ENCODE measurements at places on chromosomes 4 and X.

- DNase-seq = no peak
These were observed 48.4 kb downstream of the MTM1 start for GRCh38 chrX:150616863-150617198.

GRCh38 chr4:79561751-79562150 is 153.7 kb upstream of the GK2 start:
- no peak for DNase-seq

- DNase-seq = no peak
These were observed 35.8 kb downstream of the RHOH start for GRCh38 chr4:40232610-40233009.

- no peak for DNase-seq
These were observed 180.6 kb upstream of the NUDT6 start for GRCh38 chr4:123102897-123103471.

- no peak for DNase-seq
These were observed 132.6 kb downstream of the COMMD8 start for GRCh38 chr4:47330866-47331265.

- no peak for DNase-seq
These were observed 43.7 kb upstream of the FAM9C start for GRCh38 chrX:13088156-13088487.

DNA sequence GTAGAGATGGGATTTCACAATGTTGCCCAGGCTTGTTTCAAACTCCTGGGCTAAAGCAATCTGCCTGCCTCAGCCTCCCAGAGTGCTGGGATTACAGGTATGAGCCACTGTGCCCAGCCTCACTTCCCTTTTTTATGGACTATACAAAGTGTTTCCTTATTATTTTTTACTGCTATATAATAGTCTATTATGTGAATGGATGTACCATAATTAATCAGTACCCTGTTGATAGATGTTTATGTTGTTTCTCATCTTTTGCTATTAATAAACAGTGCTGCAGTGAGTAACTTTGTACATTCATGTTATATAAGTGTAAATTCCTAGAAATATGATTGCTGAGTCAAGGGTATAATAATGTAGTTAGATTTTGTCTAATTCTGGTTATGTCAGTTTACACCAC is 35.8 kb upstream of the LARP1B start:
- no peak for DNase-seq

- no peak for DNase-seq
These were observed 60.2 kb downstream of the MAOB start for GRCh38 chrX:43822014-43822413.

- DNase-seq = no peak
These were observed 17.4 kb downstream of the FHDC1 start for GRCh38 chr4:152953514-152953913.

- no peak for DNase-seq
These were observed 54.3 kb downstream of the CHST7 start for GRCh38 chrX:46627711-46628419.

- DNase-seq = no peak
These were observed 62.7 kb downstream of the GAB1 start for GRCh38 chr4:143399113-143399949.

DNA sequence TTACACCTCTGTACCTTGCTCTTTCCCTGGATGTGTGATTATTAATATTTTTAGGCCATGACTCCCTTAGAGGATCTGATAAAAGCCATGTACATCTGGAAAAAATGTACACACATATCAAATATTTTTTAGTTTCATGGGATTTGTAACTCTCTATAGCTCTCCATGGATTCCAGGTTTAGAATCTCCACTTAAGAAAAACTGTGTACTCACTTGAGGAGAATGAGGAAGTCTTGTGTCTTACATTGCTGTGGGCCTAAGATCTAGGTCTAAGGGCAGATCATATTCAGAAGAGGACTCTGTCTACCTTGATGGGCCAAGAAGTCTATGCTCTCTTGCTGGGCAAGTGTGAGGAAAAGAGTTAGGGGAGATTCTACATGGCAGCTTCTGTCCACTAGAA is 98.0 kb downstream of the RRAGB start:
- no peak for DNase-seq

DNA sequence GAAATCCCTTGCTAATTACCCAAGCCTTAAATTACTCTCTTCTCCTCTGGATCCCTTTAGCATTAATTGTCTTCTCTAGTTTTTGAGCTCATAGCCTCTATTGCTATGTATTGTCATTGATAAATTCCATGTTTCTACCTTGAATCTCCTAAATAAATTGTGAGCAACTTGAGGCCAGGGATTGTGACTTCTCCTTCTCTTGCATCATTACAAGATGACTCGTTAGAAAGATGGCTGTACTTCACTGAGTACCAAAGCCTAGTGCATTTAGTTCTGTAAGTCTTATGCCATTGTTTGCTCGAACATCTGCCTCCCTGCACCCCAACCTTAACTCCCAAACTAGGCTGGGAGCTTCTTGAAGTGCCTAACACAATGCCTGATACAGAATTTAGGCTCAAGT is 15.3 kb downstream of the VSIG4 start:
- DNase-seq = no peak

- DNase-seq = no peak
These were observed 99.2 kb downstream of the TSPAN7 start for GRCh38 chrX:38660395-38661102.

DNA sequence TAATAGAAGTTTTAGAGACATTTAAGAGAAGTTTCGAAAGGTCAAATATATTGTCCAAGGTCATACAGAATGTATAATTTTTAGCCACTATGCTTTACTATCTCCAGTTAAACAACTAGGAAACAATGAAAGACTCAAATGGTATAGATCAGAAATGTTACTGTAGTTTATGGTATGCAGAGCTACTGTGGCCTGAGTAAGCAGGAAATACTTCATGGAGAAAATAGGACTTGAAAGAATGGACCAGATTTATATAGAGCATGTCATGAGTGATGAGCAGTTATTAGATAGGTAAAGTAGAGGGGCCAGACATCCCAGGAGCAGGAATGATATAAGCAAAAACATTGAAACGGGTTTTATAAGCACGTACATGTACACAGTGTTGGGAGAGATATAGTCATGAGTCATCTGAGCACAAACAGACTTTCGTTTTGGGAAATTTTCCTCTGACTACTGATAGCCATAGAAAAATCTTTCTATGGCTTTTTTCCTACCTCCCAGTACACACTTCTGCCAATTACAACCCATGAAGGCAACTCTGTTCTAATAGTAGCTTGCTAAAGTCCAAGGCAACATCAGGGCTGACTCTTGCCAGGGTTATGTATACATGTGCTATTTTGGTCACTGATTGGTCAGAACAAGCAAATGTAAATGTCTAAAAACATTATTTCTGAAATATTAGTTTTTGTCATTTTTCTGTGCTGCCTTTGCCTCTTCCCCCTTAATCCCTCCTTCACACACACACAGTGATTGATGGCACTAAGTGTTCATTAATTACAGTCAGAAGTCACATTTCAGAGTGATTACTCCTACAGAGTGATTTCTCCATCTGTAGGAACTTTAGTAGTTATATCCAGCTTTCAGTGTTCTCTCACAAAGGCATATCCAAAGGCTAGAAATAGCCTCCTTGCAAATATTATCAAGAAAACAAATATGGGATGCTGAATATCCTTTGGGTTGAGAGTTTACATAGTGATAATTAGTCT is 198.7 kb downstream of the ENOX2 start:
- no peak for DNase-seq

DNA sequence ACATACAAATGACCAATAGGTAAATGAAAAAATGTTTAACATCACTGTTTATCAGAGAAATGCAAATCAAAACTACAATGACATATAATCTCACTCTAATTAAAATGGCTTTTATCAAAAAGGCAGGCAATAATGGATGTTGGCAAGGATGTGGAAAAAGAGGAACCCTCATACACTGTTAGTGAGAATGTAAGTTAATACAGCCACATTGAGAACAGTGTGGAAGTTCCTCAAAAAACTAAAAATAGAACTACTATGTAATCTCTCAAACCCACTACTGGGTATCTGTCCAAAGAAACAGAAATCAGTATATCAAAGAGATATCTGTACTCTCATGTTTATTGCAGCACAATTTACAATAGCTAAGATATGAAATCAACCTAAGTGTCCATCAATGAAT is 165.9 kb upstream of the HHIP start:
- DNase-seq = no peak

GRCh38 chr4:143643399-143643798 is 57.1 kb downstream of the FREM3 start:
- DNase-seq = no peak

DNA sequence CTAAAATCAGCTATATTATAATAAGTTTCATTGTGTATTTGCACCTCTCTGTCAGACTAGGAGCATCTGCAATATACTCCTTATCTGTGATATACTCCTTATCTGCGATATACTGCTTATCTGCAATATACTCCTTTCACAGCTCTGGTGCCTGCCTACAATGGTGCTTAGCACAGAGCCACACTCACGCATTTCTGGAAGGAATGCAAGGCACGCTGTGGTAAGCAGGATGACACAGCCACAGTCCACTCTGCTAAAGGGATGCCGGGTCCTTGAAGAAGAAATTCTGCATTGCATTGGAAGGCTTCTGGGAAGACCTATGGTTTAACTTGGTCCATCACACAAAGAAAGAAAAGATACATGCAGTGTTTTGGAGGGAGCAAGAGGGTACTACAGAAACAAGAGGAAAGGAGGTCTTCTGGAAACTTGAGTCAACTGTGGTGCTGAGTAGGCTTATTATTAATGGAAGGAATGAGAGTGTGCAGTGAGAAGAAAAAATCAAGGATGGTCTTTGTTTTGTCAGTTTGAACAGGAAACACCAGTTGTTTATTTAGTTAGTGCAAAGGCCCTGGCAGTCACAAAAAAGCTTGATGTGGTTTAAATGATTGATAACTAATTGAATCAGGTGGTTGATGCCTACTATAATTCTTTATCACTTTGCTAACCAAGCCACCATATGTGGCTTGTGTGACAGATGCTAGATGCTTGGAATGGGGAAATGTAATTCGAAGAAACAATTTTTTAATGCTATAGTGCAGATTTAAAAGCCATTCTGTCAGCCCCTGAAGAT is 342.3 kb downstream of the GRXCR1 start:
- no peak for DNase-seq
